Stimulated activated CD8-positive, alpha-beta memory T cell treated with anti-CD3 and anti-CD28 coated beads, Interleukin-7, amount 100 ng/mL, for 48 hours (primary cell): ENCODE measurements at places on chromosomes 5 and 9.

GRCh38 chr9:92746567-92747458 lies 17.8 kb downstream of the BICD2 start:
- DNase-seq = no peak

DNA sequence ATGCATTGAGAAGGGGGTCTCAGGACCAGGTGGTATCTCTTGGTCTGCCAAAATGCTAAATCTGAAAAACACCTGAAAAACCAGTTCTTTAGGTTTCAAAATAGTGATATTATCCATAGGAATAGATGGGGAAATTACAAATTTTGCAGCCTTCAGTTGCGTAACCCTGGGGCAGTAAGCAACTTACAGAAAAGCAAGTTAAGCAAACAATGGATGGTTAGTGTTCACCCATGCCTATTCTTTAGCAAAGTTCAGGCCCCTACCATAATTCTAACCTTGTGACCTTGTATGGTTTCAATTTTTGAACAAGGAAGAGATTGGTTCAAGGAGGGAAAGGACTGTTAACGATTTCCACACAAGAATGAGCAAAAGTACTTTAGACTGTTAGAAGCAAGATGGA lies 24.5 kb downstream of the GLRX start:
- no peak for DNase-seq

- DNase-seq = no peak
Observed at GRCh38 chr5:153456354-153456753, 34.1 kb upstream of the GRIA1 start.

DNA sequence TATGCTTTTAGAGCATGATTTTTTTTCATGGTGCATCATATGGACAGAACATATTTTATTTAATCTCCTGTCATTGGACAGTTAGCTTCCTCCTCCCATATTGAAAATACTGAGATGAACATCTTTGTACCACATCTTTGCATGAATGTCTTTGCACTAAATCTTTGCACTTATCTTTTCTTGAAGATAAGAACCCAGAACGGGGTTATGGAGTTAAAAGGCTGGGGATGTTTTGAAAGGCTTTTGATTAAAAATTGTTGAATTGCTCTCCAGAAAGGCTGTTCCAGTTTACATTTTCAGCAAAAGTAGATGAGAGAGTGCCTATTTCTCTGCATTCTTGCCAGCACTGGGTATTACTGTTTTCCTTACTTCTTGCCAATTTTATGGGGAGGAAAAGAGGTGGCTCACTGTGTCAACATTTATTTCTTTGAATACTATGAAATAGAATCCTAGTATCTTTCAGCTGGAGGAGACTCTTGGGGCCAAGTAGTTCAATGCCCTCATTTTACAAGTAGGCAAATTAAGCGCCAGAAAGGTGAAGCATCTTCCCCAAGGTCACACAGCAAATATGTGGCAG lies 7.2 kb downstream of the NCS1 start:
- DNase-seq = no peak

DNA sequence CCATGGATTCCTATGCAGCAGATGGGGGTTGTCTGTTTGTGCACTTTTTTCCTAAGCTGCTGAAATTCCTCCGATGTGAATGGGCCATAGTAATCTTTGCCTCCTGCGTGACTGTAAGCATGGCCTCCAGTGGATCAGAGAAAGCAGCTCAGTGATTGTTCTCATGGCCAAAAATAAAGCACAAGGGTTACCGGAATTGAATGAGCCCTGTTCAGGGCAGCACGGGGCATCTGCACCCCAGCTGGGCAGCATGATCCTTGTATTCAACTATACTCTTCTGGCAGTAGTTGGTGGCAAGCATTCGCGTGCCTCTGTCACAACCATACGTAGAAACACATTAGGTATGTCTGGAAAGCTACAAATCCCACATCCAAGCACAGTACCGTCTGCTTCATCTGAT lies 193.9 kb downstream of the RORB start:
- DNase-seq = no peak

- no peak for DNase-seq
Observed at GRCh38 chr5:79261897-79262296, 26.0 kb downstream of the JMY start.

- DNase-seq = no peak
Observed at GRCh38 chr9:128144239-128145181, 4.7 kb upstream of the LCN2 start.
